SK-N-DZ (cell line): ENCODE measurements at places on chromosomes 7 and 10.

- no peak for DNase-seq
Observed at GRCh38 chr7:12729112-12729511, 41.7 kb downstream of the ARL4A start.

- DNase-seq, result no peak
Observed at GRCh38 chr7:9242636-9243035, 809.2 kb downstream of the NXPH1 start.

- no peak for DNase-seq
Observed at GRCh38 chr7:39199951-39200350, 222.2 kb downstream of the POU6F2 start.

DNA sequence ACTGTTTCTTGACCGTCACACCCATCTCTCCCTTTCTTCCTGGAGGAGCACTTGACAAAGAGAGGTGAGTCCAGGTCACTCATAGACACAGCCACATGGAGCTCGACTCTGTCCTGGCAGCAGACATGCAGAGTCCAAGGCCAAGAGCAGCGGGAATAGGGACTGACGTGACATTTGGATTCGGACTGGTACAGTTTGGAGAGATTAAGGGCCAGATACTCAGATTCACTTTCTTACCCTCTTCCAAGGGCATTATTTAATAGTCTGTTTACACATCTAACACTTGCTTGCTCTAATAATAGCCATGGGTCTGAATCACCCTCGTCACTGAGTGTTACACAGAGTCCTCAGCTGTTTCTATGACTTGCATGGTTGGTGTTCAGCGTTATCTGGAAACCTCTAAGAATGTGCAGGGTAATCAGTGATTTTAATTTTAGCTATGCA is 39.2 kb upstream of the OTUD1 start:
- no peak for DNase-seq

DNA sequence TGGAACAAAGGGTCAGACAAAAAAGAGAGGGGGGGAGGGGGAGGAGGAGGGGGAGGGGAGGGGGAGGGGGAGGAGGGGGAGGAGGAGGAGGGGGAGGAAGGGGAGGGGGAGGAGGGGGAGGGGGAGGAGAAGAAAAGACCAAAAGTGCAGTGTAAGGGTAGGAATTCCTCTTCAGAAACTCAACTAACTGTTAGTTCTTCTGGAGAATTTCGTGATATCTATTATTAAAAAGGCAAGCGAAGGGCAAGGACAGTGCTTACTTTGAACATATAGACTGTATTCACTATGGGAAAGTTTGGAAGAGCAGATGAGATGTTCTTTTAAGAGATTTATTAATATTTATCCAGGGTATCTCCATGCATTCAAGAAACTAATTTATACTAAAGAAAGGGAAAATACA is 258.1 kb downstream of the CACNA2D1 start:
- no peak for DNase-seq

DNA sequence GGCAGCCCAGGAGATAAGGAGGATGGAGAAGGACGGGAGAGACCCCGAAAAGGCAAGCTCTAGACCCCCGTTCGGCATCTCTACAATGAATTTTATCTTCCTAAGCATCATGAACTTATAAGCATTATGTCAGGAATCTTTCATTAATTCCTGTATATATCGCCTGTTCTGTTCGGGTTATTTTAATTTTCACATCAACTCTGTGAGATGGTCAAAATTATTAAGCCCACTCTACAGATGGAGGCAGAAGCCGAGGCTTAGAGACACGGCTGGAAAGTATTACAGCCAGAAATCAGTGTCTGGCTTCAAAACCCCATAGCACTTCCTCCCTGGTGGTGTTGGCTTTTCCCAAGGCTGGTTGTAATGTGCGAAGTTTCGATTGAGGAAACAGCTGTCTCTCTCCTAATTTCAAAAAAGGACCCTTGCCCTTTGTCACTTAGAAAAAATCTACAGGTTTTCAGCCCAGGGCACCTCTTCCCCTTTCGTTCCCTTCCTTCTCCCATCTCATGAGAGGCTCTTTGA is 1.5 kb upstream of the GRM8 start:
- DNase-seq, result no peak

DNA sequence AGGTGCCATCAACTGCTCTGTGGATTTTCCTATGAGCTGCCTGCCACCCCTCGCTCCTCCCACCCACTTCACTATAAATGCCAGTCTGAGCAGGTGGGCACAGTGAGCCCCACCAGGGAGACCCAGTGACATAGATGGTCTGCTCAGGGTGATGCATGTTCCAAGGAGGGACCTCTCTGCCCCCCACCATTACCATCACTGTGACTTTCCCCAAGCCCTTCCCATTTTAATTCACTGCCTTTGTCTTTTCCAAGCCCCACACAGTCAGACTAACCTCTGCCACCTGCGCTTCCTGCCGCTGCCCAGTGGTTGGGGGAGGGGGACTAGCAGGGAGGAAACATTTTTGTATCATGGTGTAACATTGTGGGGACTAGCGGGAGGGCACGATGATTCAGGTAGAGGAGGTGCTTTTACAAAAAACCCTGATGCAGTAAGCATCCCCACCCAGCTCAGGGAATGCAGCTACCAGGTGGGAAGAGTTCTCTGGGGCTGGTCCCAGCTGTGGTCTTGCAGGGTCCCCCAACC is 24.6 kb downstream of the PRSS2 start:
- DNase-seq, result no peak

DNA sequence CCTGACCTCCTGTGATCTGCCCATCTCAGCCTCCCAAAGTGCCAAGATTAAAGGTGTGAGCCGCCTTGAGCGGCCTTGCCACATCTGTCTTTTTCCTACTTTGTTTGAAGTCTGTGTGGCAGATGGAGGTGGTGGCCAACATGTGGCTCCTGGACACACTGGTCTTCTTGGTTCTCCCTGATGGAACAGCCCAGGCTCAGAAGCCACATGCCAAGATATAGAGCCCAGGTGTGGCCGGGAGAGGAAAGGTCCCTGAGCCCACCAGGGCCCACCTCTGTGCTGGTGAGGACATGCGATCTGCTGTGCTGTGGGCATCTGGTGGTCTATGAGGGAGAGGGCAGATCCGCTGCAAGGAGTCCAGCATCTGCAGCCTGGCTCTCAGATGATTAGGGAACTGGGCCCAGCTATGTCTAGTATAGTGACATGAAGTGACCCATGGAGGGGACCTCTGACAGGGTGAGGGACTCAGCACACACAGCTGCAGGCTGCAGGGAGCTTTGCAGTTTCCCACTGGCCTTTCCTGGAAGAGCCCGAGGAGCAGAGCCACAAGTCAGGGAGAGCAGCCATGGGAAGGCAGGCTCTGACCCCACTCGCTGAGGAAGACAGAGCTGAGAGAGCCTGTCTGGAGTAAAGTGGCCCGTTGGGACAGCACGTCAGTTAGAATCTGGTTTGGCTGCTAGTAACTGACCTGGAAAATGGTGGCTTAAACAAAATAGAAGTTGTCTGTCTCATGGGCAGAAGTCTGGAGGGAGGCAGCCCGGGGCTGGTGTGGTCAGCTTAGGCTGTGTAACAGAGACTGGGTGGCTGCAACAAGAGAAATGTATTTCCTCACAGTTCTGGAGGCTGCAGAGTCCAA is 25.9 kb downstream of the ADCY1 start:
- no peak for DNase-seq

DNA sequence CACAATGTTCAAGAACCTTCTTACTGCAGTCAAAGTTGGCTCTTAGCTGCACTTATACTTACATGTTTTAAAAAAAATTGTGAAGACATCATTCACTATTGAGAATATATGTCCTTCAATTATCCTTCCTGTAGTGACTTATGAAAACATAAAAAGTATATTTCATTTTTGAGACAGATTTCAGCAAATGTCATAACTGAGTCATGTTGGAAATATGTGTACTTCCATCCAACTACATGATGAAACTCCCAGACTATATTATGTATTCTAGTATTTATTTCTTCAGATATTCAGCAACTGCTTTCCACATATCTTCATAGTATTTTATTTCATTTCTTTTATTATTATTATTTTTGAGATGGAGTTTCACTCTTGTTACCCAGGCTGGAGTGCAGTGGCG is 160.2 kb downstream of the ARHGAP12 start:
- no peak for DNase-seq

DNA sequence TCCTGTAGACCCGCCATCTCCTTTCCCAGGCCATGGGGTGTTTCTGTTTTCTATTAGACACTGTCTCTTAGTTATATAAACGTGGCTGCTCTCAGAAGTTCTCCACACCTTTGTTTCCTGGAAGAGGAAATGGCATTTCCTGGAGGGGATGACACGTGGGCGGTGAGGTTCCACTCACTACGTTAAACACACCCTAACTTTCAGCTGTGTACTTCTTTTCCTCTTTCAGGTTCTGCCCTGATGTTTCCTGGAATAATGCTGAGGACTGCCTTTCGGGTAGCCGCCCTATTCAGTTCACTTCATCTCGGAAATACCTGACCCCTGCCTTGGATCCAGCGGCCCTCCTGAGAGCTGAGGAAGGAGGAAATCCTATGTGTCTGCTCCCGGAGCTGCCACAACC is 3.4 kb upstream of the PRKCQ start:
- no peak for DNase-seq

GRCh38 chr7:129017933-129018538 is 36.9 kb downstream of the TNPO3 start:
- no peak for DNase-seq
